Right lobe of liver (tissue), 6 donors: ENCODE measurements at places on chromosomes 1 and 21. TPM values are rescaled to one million over a fixed set of nuclear protein-coding genes. Genes with fewer than 3 reads are reported as not detected.

DNA sequence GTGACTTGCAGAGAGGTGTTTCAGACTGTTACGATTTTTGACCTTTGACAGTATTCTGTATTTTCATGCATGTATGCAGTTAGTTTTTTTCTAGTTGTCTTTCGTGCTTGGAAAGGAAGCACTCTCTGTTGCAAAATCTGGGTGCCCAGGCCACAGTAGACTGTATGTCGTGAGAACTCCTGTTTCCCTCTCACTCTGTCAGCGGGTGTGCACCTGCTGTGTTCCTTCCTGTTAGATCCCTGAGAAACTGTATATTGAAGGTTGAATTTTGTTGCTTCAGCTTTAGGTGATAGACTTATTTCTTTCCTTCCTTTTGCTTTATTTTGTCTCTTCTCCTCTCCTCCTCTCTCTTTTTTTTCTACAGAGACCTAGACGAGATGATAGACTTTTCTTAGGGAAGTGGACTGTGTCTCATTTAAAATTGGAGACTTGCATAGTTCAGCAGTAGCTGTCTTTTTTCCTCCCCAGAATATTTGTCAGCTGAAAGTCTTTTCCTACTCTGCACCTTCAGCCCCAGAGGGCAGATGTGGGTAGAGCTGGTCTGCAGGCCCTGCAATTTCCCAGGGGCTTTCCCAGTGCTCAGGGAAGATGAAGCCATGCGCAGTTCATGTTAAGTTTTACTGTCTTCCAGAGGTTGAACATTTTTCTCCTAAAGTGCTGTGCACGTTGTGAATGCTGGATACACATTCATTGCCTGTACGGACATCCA, 1.4 kb downstream of the TRAPPC10 start:
- no peaks in the 10 kb centered on the region for H3K4me1 ChIP-seq
- H3K27ac ChIP-seq, result peak overlapping the region; percentile 87
- H3K27me3 ChIP-seq, result no peaks in the 10 kb centered on the region
- H3K4me3 ChIP-seq, result peak overlapping the region; percentile 98
- DNase-seq, result no peak

The NPR1 gene
- 5.5 TPM for total RNA-seq

DNA sequence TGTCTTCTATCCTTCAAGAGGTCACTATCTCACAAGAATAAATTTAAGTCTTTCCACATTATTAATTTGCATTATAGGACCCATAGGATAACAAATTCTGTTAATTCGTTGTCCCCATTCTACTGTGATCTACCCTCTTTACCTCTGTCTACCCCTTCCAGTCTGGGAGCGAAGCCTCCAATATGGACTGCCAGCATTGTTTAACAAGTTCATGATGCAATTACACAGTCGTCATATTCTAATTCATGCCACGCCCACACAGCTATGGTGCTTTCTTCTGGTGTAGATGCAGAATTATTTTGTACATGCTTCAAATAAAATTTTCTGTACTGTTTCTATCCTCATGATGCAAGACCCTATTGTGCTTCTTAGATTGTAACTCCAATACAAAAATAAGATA, 178.3 kb upstream of the PALMD start:
- no peak for DNase-seq
- no peaks in the 10 kb centered on the region for H3K4me1 ChIP-seq
- H3K4me3 ChIP-seq, result no peak overlapping the region

The SH3BP5L gene
- 10.7 TPM for total RNA-seq
